ENCODE measurements at places on chromosomes 11 and 22.
A peak's percentile ranks its signal among the peaks of the same experiment; 100 is the strongest.

DNA sequence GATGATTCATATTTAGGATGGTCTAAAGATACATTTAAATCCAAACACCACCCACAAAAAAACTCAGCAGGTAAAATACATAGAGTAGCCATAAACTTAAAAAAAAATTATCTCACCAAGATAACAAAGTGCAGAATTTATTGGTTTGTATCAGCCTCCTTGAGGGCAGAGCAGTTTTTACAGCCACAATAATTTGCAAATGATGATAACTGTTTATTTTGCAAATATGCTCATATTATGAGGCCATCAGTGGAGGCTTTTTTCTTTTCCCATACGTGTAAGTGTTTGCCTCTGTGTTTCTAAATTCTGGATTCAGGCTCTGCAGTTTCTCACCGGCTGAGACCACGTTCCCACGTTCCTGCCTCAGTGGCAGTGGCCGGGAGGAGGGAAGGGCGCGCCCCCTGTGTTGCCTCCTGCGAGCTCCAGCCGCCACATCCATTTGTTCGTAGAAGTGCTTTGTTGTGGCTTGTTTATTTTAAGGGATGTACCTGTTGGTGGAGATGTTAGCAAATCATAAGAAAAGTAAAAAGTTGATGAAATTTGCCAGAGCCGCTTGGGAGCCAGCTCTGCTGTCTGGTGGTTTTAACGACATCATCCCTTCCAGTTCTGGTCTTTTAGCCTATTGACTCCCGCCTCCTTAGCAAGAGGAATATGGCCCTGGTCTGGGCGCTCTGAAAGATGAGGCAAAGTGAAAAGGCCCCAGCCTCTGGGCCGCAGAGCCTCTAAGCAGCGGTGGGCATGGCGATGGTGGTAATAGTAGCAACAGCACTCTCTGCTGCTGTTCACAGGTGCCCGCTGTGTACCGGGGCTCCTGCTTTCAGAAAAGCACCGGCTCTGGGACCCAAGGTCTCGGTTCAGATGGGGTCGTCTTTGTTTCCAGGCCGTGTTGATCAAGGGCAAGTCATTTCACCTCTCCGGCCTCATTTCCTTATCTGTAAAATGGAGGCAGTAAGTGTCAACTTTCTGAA is 66.7 kb upstream of the PPARA start:
- no peak for DNase-seq

- no peak for DNase-seq
Measured at GRCh38 chr11:131253142-131253655, 117.2 kb upstream of the NTM start.

DNA sequence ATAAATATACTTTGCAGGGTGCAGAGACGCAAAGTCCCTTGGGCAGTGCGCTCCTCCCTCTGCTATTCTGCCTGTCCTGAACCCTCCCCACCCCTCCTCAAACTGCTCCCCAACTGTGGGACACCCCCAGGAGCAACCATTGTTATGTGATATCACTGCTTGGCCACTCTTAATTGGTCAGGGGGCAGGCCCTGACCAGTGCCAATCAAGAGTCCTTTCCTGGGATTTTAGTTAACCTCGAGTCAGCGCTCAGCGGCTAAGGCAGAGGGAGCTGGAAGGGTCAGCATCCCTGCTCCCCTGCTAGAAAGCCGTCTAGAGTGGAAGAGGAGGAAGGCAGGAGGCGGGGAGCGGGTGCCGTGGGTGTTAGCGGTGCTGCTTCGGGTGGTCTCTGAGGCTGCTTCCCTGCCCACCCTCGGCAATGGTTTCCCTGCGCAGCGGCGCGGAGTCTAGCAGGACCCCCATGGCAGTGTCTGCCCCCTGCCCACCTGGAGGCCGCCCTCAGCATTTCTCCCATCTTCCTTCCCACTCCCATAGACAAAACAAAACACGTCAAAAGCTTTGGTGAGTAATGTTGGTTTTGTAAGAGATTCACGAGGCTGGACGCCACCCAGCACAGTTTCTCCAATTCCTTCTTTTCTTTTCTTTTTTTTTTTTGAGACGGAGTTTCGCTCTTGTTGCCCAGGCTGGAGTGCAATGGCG is 38.4 kb upstream of the A4GALT start:
- no peak for DNase-seq

DNA sequence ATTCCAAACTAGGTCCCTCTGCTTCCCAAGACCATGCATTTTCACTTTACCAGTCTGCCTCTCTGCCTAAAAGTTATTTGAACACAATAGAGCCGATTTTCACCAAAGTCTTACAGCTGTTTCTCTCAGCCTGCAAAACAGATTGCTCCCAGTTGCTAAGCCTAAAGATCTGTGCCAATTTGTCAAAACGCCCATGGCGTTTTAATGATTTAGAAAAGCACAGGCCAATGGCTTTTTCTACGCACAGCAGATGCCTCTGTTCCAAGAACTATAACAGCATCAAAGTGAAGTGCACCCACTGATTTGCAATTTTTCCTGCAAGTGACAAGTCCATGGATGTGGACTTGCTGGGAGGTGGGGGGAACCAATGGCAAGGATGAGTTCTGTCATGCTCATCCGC is 173.9 kb upstream of the SYN3 start:
- no peak for DNase-seq

GRCh38 chr22:40542821-40543540 is 93.5 kb downstream of the MRTFA start:
- no peak for DNase-seq

- no peak for DNase-seq
Measured at GRCh38 chr22:45296628-45297297, 12.0 kb downstream of the UPK3A start.

DNA sequence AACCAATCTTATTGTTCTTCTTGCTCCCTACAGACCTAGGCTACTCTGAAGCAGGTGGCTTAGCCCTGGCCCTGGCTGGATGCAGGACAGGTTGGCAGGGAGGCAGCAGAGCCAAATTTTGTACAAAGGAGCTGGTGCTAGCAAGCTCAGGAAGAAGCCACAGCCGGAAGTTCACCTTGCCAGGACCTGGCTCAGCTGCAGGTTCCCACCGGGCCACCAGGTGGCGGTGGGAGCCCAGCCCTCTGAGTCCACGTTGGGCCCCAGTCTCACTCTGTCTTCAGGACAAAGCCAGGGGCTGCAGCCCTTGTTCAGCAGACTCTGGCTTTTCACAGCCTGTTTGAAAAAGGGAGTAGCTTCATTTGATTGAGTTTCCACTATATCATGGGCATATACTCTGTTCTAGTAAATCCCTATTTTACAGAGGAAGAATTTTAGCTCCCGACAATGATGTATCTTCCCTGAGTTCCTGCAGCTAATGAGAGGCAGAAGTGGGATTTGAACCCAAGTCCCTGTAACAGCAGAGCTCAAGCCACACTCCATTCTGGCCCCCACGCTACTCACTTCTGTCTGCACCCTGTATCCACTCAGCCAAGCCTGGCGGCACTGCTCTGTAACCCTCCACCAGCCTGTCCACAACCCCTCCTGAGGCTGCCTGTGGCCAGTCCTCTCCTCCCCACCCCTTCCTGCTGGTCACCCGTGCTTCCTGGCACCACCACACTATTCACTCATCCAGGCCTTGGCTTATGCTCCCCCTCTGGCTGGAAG is 3.3 kb downstream of the TKFC start:
- DNase-seq, result no peak

DNA sequence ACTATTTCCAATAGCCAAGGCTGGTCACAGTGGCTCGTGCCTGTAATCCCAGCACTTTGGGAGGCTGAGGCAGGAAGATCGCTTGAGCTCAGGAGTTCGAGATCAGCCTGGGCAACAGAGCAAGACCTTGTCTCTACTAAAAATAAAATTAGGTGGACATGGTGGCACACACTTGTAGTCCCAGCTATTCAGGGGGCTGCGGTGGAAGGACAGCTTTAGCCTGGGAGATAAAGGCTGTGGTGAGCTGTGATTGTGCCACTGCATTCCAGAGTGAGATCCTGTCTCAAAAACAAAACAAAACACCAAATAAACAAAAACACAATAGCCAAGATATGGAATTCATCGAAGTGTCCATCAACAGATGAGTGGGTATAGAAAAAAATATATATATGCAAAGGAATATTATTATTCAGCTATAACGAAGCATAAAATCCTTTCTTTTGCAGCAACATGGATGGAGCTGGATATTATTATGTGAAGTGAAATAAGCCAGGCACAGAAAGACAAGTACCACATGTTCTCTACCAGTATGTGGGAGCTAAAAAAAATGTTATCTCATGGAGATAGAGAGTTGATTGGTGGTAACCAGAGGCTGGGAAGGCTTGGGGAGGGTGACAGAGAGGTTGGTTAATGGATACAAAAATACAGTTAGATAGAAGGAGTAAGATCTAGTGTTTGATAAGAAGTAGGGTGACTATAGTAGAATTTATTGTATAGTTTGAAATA is 22.6 kb upstream of the DLAT start:
- DNase-seq, result no peak

DNA sequence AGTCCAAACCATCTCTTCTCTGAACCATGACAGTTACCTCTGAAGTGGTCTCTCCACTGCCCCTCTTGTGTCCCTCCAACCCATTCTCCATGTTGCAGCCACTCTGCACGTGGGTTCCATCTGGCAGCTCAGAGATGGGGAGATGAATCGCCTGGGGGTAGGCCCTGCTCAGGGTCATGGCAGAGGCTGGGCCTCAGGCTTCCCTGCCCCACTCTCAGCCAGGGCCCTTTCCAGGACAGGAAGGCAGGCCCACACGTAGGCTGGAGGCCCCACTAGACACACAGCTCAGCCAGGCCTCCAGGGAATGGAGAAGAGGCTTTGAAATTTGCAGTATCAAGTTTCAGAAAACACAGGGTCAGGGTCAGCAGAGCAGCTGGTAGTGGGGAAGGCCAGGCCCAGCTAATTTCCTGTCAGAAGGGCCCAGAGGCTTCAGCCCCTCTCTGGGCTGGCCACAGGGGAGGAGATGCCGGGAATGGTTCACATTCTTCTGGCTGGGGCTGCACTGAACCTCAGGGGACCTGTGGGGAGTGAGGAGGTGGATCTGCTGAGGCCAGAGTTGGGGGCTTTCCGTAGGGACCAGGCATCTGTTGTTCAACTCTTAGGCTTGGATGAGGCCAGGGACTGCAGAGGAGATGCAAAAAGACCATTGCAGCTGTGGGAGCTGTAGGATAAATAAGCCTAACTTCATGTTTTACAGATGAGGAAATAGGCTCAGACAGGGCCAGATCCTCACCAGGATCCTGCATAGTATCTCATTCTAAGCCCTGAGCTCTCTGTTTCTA is 101.6 kb downstream of the SWAP70 start:
- DNase-seq, result peak; percentile 97

GRCh38 chr11:119849872-119850271 is 120.9 kb upstream of the NECTIN1 start:
- no peak for DNase-seq

DNA sequence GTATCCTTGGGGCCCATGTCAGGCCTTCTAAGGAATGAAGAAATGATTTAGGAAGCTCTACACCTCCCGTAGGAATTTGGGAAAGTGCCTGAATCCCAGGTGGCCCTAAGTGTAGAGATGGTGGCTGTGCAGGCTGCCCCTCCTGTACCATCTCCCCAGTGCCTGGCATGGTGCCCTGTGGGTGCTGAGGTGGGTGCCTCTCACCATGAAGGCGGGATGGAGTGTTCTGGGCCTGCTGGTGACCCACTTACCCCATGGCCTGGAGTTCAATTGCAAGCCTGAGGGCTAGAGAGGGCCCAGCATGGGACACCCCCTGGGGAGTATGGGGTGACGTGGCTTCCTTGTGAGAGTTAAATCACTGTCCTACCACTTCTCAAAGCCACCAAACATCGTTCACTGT is 19.8 kb downstream of the SAMM50 start:
- DNase-seq, result no peak

- DNase-seq, result no peak
Measured at GRCh38 chr11:31127290-31127689, 242.2 kb downstream of the DCDC1 start.

- no peak for DNase-seq
Measured at GRCh38 chr11:46951864-46952263, 15.3 kb downstream of the CSTPP1 start.

GRCh38 chr11:75765116-75765515 is 3.5 kb upstream of the DGAT2 start:
- DNase-seq, result no peak

- DNase-seq, result no peak
Measured at GRCh38 chr11:65541093-65541982, 16.5 kb downstream of the SCYL1 start.

DNA sequence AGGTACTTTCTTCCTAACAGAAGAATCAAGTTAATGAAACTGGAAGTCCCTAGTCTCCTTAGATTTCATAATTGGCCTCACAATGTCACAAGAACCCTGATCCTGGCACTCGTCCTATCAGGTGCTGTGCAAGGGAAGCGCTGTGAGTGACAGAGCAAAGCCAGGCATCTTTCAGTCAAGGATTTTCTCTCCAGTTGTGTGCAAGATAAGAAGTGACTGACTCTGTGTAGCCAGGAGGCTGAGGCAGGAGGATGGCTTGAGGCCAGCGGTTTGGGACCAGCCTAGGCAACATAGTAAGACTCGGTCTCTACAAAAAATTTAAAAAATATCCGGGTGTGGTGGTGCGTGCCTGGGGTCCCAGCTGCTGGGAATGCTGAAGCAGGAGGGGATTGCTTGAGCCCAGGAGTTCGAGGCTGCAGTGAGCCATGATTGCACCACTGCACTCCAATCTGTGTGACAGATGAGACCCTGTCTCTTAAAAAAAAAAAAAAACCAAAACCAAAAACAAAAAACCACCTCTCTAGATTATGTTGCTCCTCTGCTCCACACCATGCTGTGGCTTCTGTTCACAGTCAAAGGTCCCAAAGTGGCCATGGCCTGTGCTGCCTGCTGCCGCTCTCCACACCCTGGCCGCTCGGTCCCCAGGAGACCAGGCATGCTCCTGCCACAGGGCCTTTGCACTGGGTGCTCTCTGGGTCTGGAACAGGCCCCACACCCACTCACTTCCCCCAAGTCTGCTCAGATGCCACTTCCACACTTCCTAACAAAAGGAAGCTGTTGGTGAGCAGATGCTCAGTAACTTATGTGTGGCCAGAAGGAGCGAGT is 54.2 kb upstream of the CLDN5 start:
- DNase-seq, result no peak

GRCh38 chr22:48665311-48665995 is 1162.2 kb downstream of the BRD1 start:
- DNase-seq, result peak; percentile 67

- no peak for DNase-seq
Measured at GRCh38 chr11:85685125-85685819, 723 bp downstream of the CCDC89 start.

DNA sequence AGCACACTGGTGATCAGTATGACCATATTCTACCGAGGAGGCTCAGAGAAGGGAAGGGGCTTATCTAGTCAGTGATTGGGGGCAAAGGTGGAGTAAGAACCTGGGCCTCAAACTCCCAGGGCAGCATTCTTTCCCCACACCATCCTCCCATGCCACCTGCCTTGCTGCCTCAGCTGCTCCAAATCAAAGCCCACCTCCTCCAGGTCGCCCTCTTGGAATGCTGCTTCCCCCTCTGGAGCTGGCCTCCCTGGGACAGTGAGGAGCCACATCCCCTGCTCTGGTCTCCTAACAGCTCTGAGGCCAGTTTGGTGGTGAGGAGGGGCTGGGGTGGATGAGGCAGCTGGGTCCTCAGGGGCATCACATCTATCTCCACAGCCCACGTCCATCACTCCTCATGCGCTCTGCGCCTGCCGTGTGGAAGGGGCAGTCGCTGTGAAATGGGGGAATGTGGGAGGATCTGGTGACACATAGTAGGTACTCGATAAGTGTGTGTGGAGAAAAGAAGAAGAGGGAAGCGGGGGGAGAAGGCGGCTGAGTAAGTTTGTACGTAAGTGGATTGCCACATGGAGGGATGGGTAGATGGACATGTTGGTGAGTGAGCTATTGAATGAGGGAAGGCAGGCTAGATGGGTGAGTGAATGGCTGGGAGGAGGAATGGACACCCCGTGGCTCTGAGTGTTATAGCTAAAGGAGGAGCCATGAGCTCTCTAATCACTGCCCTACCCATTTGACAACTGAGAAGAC is 16.1 kb upstream of the ARHGEF17 start:
- no peak for DNase-seq

- no peak for DNase-seq
Measured at GRCh38 chr11:69066122-69067112, 17.7 kb downstream of the TPCN2 start.
